ENCODE measurements at places on chromosomes 1 and 21. TPM values are rescaled to one million over a fixed set of nuclear protein-coding genes. Genes with fewer than 3 reads are reported as not detected.

Gene PRRX1
- 1.0 TPM for total RNA-seq

Gene FCRL4
- not detected for total RNA-seq

Gene FRRS1
- 21.1 TPM for total RNA-seq

Gene GPR52
- not detected for total RNA-seq

Gene LENEP
- total RNA-seq: not detected

Gene HFM1
- 0.45 TPM for total RNA-seq

Gene RLF
- total RNA-seq: 21.0 TPM

DNA sequence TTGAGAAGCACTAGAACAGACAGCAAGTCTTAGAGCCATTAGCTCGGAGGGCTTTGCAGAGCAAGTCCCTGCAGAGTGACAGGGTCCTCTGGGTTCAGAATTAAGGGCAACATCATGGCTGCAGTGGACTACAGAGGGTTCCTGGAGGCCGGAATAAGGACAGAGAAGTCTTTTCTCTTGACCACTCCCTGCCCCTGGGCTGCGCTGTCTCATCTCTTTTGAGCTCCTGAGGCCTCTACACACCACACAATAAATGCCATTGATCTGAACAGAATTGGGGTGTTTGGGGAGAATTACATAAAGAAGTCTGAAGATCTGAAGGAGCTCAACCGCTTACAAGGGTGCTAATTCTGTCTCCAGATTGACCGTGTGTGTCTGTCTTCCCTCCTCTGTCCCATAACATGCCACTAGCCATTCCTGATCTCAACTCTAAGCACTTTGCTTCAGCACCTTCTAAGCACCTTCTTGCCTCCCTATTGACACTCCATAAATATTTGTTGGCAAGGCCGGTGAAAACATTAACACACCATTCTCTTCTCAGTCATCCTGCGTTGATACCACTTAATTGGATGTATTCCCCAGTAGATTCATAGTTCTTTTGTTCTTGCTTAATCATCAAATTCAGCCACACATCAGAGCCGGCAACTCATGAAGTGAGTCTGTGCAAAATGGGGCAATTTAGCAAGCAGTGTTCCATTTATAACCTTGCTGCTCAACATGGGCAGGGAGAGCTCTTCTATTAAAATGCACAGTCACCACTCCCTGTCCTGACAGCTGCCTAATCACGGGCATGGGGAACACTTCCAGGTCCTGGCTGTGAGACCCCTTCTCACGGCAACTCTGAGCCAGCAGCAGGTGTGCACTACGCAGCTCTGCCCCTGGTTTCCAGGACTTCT is 49.7 kb downstream of the NMNAT2 start:
- DNase-seq: no peak

DNA sequence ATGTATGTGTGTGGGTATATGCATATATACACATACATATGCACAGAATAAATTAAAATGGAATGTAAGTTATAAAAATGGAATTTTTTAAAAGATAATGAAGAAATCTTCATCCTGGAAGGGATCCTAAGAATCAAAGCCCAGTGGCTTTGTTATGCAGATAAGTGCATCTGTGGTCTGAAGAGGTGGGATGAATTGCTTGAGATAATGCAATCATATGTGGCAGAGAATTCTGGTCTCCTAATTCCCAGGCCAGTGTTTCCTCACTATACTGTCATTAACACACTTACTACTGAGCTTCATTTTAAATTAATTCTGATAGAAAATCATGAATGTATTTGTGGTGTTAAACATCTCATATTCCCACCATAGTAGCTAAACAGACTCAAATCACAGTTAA is 86.7 kb upstream of the PRMT6 start:
- DNase-seq: no peak

DNA sequence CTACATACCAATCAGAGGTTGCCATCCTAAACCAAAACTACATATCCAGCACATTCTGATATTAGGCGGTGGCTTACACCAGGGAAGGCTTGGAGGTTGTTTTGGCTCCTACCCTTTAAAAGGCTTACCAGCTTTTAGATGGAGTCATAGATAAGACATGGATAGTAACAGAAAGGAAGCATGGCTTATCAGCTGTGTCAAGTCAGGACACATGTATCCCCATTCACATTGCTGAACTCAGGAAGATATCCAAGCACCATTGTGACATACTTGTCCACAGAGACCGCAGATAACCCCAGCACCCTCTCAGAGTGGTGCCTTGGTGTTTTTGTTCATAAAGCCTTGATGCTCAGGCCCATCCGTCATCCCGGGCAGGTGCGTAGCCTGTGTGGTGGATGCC is 39.7 kb downstream of the ADARB1 start:
- DNase-seq: no peak

DNA sequence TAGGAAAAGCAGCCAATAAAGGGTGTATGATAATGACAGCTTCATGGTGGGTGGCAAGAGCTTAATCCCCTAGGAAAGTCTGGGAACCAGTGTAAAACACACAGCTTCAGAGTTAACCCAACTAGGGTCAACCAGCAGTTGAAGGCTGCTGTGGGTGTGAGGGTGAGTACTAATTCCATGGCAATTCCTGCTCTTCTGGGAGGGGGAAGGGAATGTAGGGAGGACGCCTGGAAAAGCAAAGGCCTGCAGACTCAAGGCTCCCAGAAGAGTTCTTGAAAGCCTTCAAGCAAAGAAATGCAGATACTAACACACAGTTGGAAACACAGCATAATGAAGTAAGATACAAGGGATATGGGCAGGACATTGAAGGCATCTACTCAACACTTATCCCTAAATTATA is 28.1 kb downstream of the TTLL7 start:
- no peak for DNase-seq

DNA sequence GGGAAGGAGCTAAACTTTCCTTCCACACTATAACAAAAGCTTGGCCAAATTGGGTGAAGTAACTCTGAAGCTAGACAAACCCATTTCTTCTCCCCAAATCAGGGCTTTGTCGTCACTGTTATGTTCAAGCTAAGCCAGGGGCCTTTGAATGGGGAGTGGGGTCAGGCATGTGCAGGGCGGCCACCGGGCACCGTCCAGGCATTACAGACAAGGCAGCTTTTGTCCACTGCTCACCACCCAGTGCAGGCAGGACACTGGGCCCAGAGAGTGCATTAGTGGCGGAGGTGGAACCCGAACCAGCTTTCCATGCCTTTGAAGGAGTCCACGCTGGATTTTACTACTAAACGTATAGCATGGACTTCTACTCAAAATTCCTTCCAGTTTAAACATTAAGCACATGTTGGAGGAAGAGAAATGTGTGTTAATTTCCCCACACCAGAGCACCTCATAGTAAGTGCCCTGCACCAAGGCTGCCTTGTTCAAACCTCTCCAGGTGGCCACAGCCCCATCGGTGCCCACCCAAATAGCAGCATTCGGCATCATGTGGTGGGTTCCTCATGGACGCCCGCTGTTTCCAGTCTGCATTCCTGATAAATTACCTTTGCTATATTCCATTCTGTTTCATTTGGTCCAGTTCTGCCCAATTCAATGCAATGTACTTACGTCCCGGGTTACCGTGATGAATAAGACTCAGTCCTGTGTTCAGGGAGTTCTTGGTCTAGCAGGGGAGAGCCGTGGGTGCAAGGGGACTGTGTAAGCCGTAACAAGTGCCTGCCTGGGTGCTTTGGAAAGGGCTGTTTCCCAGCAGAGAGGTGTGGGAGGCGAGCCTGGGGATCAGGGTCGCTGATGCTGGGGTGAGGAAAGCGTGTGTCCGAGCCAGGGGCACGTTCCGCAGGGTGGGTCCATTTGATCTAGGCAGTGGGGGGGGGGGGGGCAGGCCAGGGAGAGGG is 1.6 kb downstream of the UBASH3A start:
- DNase-seq: no peak

- no peak for DNase-seq
Observed at GRCh38 chr1:40539338-40539737, 7.9 kb downstream of the ZNF684 start.

- DNase-seq: no peak
Observed at GRCh38 chr1:63917571-63918417, 144.0 kb downstream of the ROR1 start.

DNA sequence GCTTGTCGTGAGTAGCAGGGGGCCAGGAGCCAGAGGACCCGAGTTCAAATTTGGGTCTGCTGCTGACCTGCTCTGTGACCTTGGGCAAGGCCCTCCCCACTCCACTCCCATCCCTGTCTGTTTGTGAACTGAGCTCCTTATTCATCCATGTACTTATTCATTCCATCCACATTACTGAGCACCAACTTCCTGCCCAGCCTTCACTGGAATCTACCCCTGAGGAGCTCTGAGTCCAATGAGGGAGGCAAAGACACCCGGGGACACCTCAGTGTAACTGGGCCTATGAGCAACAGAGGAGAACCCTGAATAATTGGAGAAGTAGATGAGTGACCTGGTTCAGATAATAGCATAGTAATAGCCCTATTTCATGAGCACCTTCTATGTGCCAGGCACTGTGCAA is 8.9 kb downstream of the BSND start:
- DNase-seq: no peak

GRCh38 chr1:65505547-65506300 is 85.3 kb downstream of the LEPR start:
- no peak for DNase-seq

DNA sequence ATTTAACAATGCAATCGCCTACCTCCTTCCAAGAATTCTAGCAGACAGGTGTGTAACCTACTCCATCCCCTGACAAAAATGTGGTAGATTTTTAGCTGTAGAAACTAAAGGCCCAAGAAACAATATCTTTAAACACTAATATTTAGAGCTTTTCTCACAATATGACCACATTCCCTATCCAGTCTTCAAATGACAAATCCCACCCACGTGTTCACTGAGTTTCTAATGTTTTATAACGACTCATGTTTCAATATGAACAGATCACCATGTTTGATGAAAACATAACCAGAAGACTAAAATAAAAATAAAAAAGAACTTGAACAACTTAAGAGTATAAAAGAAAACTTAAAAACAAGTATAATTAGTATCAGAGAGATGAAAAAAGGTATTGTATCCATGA is 24.6 kb downstream of the RSBN1 start:
- DNase-seq: no peak

GRCh38 chr1:44613941-44614340 is 60.3 kb downstream of the TMEM53 start:
- DNase-seq: no peak

DNA sequence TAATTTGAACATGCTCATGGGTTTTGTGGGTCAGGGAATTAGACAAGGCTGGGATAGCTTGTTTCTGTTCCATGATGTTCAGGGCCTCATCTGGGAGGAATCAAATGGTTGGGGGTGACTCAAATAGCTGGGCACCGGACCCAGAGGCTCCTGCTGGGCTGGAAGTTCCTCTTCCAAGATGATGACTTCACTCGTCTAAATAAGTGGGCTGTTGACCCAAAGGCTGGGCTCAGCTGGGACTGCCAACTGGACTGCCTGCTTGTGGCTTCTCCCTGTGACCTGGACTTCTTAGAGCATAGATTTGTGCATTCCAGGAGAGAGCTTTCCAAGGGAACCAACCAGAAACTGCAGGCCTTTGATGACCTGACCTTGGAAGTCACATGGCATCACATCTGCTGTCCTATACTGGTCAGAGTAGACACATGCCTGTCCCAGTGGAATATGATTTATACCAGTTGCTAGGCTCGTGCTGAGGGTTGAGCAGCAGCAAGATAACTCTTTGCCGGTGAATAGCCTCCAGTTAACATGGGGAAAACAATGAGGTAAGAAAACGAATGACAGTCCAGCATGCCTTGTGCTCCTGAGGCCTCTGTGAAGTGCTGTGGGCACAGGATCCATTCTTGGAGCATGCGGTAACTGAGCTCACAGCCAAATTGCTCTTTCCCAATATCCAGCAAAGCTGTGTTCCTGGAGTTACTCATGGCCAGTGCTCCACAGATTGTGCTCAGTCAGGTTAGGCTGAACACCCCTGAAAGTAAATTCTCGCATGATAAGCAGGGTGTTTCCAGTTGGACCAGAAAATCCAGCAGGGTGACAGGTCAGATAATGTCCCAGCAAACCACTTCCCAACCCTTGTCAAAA is 272.9 kb upstream of the TMEM51 start:
- DNase-seq: peak; percentile 30

- peak; percentile 14 for DNase-seq
Observed at GRCh38 chr1:115088115-115088778, 1.1 kb downstream of the TSPAN2 start.

GRCh38 chr1:178030467-178030866 is 60.6 kb upstream of the SEC16B start:
- no peak for DNase-seq

DNA sequence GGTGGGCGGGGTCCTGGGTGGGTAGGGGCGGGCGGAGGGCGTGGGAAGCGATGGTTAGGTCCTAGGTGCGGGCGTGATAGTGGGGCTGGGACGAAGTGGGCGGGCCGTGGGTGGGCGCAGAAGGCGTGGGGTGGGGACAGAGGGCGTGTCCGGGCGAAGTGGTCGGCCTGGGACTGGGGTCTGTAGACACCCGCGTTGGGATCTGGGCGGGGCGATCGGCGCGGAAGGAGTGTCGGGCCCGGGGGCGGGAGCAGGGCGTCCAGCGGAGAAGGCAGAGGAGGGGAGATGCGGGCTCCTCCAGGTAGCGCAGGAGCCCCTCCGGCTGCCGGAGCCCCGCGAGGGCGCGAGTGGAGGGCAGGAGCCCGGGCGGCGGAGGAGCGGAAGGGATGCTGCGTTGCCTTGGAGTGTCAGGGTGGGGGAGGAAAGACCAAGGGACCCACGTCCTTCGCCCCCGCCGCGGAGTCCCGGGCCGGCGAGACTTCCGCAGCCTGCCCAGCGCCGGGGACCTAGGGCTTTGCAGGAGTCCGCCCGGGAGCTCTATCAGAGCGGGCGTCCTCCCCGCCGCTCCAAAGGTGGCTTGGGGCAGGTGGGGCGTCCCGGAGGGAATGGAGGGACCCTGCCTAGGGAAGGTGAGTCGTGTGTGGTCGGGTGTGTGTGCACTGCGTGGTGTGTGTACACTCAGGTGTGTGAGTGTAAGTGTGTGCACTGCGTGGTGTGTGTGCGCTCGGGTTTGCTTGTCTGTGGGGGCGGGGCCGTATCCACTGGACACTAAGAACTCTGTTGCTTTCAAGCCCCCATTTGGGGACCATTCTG is 27.0 kb upstream of the PRSS38 start:
- DNase-seq: peak; percentile 91

DNA sequence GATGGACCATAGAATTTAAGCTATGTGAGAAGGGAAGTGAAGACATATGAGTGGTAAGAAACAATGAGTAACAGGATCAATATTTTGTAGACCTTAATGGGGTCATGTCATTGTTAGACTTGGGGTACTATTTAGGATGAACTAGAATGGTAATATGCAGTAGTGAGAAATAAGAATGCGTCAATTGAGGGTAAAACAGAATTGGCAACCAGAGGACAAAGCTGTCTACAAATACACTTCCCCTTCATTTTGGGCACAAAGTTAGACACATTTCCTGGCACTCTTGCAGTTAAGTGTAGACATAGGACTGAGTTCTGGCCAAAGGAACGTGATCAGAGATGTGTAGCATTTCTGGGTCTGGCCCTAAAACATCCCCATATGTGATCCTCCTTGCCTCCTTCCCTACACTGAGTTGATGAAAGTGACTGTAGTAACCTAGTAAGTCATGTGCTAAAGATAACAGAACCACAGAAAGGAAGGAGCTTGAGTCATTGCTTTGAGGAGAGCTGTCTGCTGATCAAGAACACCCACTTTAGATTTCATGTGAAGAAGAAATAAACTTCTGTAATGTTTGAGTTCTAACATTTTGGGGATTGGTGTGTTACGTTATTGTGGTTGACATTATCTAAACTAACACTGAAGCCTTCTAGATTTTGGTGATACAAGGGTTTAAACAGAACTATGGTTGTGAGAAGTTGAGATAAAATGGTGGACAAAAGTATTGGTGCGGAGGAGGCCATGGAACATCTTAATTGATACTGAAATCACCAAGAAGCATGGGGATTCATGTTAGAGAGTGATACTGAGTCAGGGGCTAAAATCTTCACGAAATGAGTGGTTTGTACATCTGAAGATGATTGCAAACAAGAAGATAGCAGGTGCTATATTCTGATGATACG is 41.7 kb downstream of the CD55 start:
- DNase-seq: peak; percentile 12

All from stomach (tissue), 19 donors.